ENCODE measurements at places on chromosomes 16 and 17.

DNA sequence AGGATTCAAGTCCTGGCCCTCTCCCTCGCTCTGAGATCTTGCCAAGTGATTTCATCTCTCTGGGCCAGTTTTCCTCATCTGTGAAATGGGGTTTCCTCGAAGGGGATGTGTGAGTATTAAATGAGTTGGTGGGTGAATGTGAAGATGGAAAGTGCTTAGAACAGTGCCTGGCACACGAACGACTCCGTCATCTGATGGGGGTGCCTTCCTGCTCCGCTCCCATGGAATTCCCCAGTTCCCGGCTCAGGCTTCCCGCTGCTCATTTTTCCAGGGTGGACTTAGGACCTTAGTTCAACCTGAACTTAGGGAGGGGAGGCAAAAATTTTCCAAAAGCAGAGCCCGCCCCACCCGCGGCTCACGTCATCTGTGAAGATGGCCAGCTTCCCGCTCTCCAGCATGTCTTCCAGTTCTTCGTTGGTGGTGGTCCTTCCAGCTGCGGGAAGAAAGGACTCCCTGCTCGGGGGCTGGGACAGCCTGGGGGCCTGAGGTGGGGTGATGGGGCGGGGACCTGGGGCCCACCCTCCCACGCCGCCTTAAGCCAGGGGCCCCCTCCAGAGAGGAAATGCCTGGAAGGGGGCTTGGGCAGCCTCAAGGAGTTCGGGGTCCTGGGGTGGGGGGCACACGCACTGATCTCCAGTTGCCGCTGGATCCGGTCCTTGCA is 11.4 kb downstream of the HSD3B7 start:
- no peak for DNase-seq

DNA sequence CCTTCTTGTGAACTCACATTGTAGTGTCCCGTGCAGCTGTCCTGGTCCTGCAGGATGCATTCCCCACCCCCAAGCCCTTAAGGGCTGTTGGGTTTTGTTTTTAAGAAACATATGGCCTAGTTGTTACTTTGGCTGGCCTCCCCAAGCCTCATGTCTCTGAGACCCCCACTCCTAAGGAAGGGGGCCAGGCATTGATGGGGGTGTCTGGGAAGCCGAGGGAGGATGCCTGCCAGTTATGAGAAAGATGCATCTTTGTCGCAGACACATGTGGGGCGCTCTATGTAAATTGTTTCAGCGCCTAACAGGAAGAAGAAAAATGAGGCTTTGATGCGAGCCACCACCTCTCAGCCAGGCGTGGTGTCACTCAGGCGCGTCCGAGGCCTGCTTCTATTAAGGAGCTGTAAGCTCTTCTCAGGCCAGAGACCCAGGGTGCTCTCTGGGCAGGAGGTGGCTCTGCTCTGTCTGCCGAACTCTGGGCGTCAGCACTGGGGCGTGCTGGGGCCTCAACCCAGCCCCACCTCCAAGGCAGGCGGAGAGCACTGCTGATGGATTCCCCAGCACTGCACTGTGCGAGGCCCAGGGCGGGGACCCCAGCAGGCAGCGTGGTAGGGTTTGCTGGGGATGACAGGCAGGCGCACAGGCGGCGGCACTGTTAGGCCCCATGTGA is 70.6 kb downstream of the SREBF1 start:
- no peak for DNase-seq

DNA sequence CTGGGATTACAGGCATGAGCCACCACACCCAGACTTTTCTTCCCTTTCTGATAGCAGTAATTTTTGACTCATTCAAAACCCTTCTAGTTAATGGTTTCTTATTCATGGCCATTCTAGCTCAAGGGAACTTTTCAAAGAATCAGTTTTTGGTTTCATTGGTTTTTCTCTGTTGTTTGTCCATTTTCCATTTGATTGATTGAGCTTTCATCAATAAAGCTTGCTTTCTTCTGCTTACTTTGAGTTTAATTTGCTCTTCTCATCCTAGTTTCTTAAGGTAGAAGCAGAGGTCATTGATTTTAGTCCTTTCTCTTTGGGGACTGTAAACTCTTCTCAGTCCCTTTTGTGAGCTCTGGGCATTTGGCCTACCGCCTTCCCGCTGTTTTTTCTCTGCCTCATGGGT is 82.0 kb upstream of the CHMP6 start:
- no peak for DNase-seq

DNA sequence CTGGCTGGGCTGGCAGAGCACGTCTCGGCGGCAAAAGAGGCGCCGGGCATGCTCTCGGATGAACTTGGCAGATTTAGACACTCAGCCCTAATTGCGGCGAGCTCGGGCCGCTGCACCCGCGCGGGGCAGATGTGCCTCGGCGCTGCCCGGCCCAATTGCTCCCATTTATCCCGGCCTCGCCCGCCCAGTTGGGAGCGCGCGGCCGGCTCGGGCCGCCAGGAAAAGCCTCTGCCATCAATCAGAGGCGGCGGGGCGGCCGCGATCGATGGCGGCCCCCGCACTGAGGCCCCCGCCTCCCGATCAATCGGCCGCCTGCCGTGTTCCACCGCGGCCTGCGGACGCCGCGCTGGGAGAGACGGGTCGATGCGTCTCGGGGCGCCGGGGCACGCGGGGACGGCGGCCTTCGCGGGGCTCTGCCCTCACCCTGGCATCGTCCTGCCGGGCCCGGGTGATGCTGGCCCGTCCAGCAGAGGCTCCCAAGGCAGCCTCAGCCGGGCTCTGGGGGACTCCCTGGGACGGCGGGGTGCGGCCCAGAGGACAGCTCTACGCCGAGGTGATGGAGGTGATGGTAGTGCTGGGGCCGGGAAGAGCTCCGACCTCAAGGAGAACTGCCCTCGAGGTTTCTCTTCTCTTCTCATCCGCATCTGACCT is 200.9 kb upstream of the N4BP1 start:
- DNase-seq, result no peak

GRCh38 chr17:1234455-1234854 is 35.8 kb upstream of the BHLHA9 start:
- DNase-seq, result no peak

- DNase-seq, result no peak
Observed at GRCh38 chr16:22161999-22162655, at the start of gene SDR42E2. TSS of gene SDR42E2 (plus strand) at chr16:22162506. CDS start at chr16:22165583, 3,077 bp downstream.

DNA sequence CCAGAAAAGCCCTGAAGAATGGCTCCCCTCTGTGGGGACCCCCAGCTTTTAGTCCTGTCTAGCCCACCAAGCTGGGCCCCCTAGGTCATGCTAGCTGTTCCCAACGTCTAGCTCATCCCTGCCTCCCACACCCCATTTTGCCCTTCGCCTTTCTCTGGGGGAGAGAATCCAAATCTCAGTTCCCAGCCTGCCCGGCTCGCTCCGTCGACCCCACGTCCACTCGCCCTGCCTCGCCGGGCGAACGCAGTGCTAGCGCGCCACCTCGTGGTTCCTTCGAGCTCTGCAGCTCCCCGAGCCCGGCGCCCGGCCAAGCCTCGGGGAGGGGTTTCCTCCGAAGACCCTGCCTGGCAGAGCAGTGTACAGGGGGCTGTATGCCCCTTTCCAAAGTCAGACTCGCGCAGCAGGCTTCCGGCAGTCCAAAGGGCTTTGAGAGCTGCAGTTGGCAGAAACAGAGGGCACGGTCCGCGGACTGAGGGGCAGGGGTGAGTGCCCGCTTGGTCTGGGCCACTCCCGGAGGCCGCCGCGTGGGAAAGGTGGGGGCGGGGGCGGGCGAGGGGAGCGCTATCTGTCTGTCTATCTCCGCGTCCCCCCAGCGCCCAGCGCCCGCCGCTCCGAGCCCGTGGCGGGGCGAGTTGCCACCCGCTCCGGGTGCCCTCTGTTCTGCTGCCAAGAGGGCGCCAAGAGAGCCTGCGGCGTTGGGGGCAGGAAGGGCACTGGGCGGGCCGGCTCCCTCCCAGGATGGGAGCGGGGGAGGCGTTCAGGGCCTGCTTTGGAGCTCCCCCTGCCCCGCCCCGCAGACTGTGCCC is 1.7 kb upstream of the DLX3 start:
- peak; percentile 60 for DNase-seq

GRCh38 chr17:77153472-77153871 is 12.7 kb downstream of the SEC14L1 start:
- DNase-seq, result no peak

All from ELR (cell line).